ENCODE measurements at places on chromosomes 6 and 20. TPM values are rescaled to one million over a fixed set of nuclear protein-coding genes. Genes with fewer than 3 reads are reported as not detected.

- DNase-seq: no peak
Measured at GRCh38 chr6:169189686-169190085, 64.0 kb downstream of the THBS2 start.

GRCh38 chr20:35359335-35359950 is 52.3 kb downstream of the UQCC1 start:
- no peak for DNase-seq

DNA sequence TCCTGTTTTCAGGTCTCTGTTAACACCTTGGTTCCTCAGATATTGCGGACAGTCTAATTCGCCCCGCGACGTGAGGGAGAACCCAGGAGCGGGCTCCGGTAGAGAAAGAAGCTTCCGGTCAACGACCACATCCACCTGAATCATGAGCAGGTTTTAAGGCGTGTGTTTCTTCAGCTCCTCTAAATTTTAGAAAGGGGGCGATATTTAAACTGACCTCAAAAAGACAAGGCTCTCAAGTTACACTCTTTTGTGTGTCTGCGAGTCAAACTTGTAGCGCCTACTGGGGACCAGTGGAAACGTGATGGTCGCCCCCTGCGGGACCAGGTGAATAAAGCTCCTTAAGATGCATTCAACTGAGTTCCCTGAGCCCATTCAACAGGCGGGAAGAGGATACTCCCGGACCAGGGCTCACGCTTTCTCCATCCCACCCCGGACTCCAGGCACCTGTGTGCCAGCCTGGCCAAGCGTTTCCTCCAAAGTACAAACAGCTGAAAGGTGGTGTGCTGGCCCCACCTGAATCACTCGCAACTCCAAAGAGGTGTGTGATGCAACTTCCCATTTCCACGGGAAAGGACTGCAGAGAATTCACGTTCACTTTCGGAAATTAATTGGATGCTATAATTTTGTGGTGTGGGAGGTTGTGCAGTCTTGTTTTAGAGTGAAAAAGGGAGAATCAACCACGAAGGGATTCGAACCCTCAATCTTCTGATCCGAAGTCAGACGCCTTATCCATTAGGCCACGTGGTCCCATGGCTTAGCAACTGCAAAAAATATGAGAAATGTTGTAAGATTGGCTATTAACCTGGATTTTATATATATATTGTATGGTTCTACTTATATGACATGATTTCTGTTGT is 17.0 kb downstream of the GPX5 start:
- DNase-seq: no peak

- no peak for DNase-seq
Measured at GRCh38 chr6:4377603-4378002, 242.2 kb upstream of the ECI2 start.

Gene PPP1R10
- 37.8 TPM for total RNA-seq
